ENCODE measurements at places on chromosomes 2 and 18.

- no peak for DNase-seq
Measured at GRCh38 chr2:25726522-25726921, 53.1 kb upstream of the DTNB start.

DNA sequence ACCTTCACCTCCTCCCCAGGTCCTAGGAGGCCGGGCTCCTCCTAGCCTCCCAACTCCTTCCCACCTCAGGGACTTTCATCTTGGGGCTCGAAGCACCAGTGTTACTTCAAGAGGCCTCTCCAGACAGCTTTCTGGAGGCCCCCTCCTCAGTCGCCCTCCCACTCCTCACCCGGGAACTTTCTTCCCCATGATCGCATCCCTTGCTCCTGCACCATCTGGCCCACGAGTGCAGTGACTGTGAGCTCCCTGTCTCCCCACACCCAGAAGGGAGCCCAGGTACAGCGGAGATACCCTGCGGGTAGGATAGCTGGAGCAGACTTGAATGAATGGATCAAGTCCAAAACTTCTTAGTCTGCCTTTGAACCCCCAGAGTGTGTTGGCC, 6.1 kb downstream of the ERFE start:
- DNase-seq = no peak

DNA sequence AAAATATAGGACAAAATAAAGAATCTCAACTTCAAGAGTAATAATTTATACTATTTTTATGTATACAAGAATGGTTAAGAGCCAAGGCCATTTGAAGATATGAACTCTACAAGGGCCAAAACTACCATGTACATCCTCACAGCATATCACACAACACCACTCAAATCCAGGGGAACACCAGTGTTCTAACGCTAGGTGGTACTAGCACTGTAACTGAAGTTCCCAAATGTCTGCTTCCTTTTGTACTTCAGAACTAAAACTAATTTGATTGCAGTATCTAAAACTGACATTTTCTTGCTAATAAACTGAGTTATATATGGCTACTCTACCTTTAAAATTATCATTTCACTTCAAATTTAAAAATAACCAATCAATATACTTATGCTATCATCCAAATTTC, 47.0 kb downstream of the REV1 start:
- no peak for DNase-seq

DNA sequence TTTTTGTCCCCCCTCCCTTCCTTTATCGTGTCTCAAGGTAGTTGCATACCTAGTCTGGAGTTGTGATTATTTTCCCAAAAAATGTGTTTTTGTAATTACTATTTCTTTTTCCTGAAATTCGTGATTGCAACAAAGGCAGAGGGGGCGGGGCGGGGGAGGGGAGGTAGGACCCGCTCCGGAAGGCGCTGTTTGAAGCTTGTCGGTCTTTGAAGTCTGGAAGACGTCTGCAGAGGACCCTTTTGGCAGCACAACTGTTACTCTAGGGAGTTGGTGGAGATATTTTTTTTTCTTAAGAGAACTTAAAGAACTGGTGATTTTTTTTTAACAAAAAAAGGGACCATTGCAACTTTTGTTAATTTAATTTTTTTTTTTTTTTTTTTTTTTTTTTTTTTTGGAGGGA, 2.1 kb downstream of the SOX11 start:
- DNase-seq = no peak

GRCh38 chr2:108943751-108944150, 45.3 kb downstream of the EDAR start:
- no peak for DNase-seq

GRCh38 chr2:157790780-157791179, 85.3 kb downstream of the ACVR1 start:
- DNase-seq = no peak

- DNase-seq = no peak
Measured at GRCh38 chr18:23712445-23712844, 23.2 kb downstream of the LAMA3 start.

GRCh38 chr18:54052259-54052658, 172.2 kb downstream of the MBD2 start:
- no peak for DNase-seq

DNA sequence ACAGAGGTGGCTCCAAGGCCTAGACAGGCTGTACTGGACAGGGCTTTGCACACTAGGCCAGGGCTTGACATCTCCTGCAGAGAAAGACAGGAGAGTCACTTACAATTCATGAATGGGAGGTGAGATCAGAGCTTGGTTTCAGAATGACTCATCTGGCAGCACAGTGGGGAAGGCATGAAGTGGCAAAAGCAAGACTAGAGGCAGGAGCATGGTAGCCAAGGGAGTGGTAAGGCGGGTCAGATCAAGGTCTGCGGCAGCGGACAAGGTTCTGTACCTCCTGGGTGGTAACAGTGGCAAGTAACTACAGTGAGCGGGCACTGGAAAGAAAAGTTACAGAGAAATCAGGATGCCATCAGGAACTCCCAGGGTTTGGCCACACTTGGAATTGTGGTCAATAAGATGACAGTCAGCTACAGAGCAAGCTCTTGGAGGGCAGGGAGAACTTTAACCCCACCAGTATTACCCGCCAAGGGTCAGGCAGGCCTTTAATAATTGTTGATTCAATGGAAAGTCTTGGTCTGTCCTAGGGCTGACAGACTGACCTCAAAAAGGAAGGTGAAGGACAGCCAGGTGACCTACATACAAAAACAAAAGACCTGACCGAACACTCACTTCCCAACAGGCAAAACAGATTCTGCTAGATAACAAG, 5.7 kb downstream of the MCFD2 start:
- DNase-seq = no peak

DNA sequence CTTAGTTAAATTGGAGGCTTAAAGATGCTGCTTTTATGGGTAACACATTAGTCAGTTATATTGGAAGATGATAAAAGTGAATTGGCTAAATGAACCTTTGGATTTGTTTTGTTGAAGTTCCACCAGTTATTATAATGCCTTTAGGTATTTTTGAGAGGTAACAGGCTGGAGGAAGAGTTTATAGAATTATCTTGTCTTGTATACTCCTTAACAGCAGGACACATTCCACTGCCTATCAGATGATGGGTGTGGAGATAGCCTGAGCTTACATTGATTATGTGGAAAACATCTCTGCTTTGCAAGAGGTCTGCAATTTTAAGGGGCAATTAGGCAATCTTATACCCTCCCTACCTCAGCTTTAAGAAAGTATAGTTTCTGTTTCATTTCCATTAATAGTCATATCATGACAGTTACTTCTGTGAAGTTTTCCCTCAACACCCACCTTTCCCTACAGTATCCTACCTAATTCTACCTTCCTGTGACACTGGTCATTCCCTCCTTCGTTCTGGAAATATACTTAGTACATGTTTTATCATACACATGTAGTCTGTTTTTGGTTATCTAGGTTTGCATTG, 403.7 kb upstream of the SPRED2 start:
- DNase-seq = no peak

- no peak for DNase-seq
Measured at GRCh38 chr2:202161151-202161835, 77.1 kb downstream of the SUMO1 start.

DNA sequence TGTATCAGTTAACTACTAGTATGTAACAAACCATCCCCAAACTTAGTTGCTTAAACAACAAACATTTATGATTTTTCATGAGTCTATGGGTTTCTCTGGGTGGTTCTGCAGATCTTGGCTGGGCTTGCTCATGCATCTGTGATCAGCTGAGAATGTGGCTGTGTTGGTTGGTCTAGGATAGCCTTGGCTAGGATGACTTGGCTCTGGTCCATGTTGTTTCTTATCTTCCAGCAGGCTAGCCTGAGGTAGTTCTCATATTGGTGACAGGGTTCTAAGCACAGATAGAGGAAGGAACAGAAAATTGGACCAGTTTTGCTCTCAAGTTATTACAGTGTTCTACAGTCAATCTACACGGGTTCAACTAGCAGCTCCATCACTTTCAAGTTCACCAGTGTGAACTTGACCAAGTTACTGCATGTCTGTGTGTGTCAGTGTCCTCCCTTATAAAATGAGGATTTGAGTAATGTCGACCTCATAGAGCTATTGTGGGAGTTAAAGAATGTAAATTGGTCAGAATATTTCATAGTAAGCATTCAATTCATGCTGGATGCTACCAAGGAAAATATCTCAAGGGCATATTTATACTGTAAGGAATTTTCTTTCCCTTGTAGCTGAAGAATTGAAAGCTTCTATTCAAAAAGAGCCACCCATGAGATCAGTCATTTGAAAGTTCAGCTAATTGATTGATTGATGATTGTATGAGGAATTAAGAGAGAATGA, 65.3 kb downstream of the MYO3B start:
- no peak for DNase-seq

DNA sequence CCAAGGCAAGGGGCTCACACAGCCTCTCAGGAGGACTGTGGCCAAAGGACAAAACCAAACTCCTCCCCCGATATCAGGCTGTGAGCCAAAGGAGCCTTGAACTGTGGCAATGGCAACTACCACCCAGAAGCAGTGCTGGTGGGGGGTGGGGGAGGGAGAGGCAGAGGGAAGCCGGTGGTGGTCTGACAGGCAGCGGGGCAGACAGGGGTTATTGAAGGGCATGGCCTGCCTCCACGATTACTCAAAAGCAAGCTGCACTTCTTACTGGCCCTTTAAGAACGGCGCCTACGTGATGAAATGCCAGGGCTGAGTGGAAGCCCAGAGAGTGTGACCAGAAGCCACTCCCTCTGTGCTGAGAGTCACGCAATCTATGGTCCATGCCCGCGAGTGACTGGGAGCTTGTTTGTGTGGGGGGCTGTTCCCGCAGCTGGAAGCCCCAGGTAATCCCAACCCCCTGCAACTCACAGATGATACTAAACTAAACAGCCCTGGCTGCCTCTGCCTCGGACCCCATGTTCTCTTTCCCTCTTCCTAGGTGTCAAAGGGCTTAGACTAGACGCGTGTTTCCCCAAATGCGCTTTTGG, 128.2 kb upstream of the CXCR4 start:
- no peak for DNase-seq

DNA sequence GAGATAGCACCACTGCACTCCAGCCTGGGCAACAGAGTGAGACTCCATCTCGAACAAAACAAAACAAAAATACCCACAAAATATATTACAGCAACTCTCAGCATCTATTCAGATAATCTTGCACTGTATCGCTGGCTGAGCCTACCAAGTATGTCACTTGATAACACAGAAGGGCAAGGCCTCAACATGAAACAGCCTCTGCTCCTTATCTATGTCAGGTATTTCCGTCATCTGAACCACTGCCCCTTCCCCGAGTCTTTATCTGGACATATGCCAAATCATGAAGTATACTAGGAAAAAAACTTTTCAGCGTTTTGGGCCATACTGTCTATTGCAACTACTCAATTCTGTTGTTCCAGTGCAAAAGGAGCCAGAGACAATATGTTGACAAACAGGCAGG, 17.7 kb downstream of the PDIA6 start:
- no peak for DNase-seq

DNA sequence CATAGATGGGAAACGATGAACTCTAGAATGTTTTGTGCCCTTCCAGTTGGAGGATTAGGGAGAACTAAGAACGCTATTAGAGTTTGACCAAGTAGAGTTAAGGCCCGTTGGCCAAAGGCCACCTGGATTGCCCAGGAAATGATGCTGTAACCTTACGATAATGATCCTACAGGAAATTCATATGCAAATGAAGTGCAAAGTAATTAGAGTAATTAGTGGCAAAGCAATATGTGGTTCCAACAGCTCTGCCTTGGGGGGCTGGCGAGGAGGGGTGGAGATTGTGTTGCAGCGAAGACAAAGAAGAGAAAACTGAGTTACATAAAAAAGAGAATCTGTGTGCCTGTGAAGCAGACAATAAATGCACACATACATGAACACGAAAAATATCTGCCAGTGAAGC, 61.5 kb upstream of the BOD1L2 start:
- DNase-seq = no peak

GRCh38 chr2:74764429-74765272, 69.3 kb upstream of the HK2 start:
- DNase-seq = no peak

DNA sequence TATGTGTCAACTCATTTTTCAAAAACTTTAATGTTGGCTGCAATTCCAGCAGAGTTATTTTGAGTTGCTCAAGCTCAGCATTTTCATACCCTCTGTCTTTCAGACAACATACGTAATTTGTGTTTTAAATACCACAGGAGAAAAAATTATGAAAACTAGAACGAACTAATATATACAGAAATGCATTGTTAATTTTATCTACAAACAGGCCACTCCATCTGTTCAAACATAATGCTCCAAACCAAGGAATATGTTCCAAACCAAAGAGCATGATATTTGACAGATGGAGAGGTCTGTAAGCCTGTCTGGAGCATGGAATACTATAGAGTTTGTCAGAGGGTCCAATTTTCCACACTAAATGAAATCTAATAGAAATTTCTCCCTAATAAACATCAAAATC, 536.2 kb upstream of the FSIP2 start:
- DNase-seq = no peak

GRCh38 chr2:156333274-156333950, 891 bp upstream of the NR4A2 start:
- no peak for DNase-seq

GRCh38 chr18:3447068-3447894, 2.7 kb upstream of the TGIF1 start:
- peak; percentile 75 for DNase-seq

- no peak for DNase-seq
Measured at GRCh38 chr2:240644859-240645301, 19.6 kb downstream of the GPR35 start.

DNA sequence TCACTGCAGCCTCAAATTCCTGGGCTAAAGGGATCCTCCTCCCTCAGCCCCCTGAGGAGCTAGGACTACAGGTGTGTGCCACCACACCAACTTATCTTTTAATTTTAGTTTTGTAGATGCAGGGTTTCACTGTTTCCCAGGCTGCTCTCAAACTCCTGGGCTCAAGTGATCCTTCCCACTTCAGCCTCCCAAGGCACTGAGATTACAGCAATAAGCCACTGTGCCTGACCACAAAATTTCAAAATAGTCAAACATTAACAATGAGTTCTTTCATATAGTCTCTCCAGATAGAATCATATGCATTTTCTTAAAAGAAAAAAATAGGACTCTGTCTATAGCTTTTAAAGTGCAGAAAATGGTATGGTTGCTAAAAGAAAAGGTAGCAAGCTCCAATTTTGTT, 24.9 kb upstream of the PID1 start:
- DNase-seq = no peak

GRCh38 chr2:40680547-40680946, 228.7 kb upstream of the SLC8A1 start:
- no peak for DNase-seq

DNA sequence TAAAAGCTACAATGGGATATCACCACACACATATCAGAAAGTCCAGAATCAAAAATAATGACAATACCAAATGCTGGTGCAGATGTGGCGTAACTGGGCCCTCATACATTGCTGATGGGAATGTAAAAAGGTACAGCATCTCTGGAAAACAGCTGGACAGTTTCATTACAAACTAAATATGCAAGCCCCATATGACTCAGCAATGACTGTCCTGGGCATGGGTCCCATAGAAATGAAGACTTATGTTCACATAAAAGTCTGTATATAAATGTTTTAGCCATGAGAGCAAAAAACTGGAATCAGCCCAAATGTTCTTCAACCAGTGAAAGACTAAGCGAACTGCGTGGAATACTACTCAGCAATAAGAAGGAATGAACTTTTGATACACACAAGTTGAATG, 56.7 kb downstream of the ALPK2 start:
- no peak for DNase-seq
